ENCODE measurements at places on chromosomes 5 and 9.

GRCh38 chr9:7653262-7653661 is 146.3 kb downstream of the DMAC1 start:
- no peak for DNase-seq

- DNase-seq, result no peak
Observed at GRCh38 chr5:125227333-125228095, 481.1 kb upstream of the ZNF608 start.

DNA sequence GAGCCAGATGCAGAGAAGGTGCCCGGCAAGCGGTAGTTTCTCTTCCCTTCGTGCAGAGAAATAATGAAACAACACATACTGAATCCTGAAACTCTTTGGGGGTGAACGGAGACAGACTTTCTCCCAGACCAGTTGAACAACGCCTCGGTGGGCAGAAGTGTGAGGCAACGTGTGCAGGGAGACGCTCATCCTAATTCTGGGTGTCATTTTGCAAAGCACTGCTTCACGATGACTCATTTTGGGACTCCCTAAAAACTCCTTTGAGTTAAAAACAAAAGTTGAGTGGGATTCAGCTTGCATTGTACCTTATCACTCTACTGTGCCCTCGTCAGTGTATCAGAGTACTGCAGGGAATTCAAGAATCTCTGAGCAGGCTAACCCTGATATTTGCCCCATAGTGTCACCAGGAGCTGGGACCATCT is 3.5 kb upstream of the NEK6 start:
- no peak for DNase-seq

DNA sequence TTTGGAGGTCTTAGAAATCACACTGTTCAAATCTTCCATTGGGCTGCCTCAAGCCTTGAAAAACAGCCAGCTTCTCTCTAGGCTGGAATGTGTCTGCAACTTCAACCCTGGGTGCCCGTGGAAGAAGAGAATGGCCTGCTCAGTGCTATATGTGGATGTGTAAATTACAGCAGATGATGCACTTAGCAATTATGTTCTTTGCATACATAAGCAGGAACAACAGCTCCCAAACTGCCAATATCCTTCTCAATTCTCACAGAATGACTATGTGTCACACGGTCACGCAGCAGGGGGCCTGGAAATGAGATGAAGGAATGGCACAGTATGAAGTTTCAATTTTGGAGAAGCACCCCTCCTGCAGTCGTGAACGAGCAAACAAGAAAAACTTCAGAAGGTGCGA is 175.2 kb upstream of the SMARCA2 start:
- no peak for DNase-seq

DNA sequence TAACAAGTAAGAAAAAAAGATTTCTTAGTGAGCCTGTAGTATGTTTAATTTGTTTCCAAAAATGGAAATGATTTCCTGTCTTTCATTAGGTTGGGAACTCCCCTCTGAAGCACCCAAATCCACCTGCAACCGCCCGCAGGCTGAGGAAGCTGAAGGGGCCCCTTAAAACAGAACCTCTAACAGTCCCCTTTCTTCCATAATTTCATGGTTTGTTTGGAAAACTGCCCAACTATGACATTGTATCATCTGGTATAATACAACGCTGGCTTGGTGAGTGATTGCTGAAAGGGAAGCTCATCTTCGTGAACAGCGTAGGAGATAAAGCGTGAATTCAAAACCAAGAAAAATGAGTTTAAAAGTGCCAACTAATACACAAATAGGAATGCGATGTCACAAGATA is 215.5 kb downstream of the FSTL4 start:
- no peak for DNase-seq

GRCh38 chr9:93258818-93259489 is 75.0 kb downstream of the WNK2 start:
- no peak for DNase-seq

DNA sequence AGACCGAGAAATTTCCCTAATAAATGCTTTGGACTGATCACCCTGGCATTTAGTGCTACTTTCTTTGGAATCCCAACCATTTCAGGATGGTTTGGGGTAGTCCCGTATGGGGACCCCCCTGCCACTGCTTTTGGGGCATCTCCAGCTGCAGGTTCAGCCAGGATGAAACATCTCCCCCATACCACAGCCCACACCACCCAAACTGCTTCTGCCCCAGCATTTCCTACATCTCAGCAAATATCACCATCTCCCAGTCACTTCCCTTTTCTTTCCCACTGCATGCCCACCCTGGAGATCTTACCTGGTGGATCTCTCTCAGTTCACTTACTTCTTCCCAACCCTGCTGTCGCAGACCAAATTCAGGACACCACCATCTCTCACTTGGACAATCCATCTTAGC is 4.8 kb upstream of the P4HA2 start:
- no peak for DNase-seq

- DNase-seq, result no peak
Observed at GRCh38 chr5:154898210-154898609, 39.8 kb downstream of the CNOT8 start.

- no peak for DNase-seq
Observed at GRCh38 chr5:81849770-81850367, 99.0 kb upstream of the SSBP2 start.

- peak; percentile 75 for DNase-seq
Observed at GRCh38 chr9:136538599-136539426, 7.0 kb downstream of the NOTCH1 start.

- DNase-seq, result no peak
Observed at GRCh38 chr5:11588803-11589202, 315.4 kb downstream of the CTNND2 start.

DNA sequence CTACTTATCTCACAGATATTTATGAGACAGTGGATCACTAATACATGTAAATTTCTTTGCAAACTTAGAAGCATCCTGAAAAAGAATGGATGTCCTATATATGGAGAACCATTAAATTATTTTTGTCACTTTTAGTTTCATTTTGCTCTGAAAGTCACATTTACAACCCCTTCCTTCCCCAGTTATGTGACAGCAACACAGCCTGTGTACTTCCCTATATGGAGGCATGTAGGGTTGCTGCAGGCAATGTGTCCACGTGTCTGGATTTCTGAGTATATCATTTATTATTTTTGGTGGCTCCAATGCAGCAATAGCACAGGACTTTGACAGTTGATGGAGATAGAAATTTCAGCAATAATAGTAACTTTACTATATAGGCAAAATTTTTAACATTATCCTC is 156.4 kb downstream of the ST8SIA4 start:
- no peak for DNase-seq

- DNase-seq, result no peak
Observed at GRCh38 chr5:120874081-120874862, 410.2 kb downstream of the PRR16 start.

GRCh38 chr9:98867103-98867428 is 59.6 kb downstream of the GALNT12 start:
- no peak for DNase-seq

- DNase-seq, result no peak
Observed at GRCh38 chr5:77319117-77319804, 108.8 kb downstream of the PDE8B start.

DNA sequence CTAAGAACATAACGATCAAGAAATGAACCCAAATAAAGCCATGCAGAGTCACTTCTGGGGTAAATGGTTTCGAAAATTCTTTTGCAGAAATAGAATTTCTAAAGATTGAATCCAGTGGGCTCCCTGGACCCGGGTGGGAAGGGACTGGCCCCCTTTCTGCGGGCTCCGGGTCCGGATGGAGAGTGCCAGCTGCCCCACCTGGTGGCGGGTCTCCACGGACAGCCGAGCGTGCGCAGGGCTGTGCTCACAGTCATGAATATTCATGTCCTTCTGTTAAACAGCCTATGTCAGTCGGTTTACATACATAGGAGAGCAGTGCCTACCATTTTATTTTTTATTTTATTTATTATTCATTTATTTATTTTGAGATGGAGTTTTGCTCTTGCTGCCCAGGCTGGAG is 4.7 kb upstream of the PPP1R26 start:
- no peak for DNase-seq

- DNase-seq, result peak; percentile 71
Observed at GRCh38 chr9:78031893-78032729, 500 bp upstream of the GNAQ start.

DNA sequence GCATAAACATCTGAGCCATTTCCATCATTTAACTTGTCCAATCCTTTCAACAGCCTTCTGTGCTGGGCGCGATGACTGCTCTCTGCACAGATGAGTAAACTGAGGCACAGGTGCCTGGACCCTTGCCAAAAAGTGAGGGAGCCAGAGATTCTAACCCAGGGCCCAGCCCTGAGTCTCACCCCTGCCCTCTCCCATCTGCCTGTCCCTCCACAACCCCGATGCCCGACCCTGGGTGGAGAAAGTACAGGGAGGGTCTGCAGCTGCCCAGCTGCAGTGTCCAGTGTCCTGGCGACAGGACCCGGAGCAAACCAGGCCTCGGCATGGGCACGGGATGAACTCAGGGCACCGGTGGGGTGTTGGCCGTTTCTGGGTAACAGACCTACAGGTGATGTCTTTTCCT is 39.6 kb upstream of the CLPTM1L start:
- DNase-seq, result no peak
